Ovary (tissue), 10 donors: ENCODE measurements at places on chromosomes 5 and 9.

DNA sequence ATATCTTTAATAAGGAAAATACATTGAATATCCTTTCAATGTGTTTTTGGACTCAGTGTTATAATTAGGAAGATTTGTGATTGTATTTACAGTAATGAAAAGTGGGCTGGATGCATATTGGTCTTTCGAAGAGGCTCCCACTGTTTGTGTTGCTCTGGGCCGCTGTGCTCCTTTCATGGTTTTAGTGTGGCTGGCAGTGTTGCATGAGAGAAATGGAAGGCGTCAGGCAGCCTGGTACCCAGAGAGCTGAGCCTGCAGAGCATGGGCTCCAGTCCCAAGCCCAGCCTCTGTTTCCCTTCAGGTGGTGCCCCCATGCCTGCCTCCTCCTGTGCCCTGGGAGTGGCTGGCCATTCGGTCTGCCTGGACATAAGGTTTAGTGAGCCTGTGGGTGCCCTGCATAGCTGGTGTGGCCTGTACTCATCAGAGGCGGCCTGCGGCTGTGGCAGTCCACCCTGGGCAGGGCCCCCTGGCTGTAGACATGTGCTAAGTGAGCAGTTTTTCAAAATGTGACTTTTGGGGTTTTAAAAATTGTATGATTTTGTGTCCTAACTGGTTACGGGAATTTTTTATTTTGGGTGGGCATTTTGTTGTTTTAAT lies 27.4 kb upstream of the FAM120AOS start:
- no peak for DNase-seq

DNA sequence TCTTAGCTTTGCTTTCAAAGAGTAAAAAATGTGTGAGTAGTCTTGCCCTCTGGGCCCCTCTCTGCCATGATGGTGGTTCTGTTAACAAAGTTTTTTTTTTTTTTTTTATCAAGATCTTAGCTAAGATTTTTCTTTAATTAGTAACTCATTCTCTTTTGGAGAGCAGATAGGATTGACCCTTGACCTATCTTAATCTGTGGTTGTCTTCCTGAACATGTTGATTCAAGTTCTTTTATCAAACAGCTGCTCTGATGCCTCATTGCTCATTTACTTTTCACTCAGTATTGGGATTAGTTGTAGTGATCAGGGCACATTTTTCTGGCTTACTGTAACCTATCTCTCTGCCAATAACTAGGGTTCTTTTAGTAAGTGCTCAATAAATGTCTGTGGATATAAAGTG lies 106.3 kb downstream of the PCSK5 start:
- DNase-seq = no peak

GRCh38 chr5:171582849-171583248 lies 163.4 kb downstream of the FGF18 start:
- no peak for DNase-seq

DNA sequence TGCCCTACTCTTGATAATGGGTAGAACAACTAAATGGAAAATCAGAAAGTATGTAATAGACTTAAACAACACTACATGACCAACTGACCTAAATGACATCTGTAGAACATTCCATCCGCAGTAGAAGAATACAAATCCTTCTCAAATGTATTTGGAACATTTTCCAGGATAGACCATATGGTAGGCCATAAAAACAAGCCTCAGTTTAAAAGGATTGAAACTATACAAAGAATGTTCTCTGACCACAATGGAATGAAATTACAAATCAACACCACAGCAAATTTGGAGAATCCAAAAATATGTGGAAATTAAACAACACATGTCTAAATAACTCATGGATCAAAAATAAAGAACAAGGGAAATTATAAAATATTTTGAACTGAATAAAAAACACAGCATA lies 189.2 kb downstream of the NDUFS4 start:
- DNase-seq = no peak

DNA sequence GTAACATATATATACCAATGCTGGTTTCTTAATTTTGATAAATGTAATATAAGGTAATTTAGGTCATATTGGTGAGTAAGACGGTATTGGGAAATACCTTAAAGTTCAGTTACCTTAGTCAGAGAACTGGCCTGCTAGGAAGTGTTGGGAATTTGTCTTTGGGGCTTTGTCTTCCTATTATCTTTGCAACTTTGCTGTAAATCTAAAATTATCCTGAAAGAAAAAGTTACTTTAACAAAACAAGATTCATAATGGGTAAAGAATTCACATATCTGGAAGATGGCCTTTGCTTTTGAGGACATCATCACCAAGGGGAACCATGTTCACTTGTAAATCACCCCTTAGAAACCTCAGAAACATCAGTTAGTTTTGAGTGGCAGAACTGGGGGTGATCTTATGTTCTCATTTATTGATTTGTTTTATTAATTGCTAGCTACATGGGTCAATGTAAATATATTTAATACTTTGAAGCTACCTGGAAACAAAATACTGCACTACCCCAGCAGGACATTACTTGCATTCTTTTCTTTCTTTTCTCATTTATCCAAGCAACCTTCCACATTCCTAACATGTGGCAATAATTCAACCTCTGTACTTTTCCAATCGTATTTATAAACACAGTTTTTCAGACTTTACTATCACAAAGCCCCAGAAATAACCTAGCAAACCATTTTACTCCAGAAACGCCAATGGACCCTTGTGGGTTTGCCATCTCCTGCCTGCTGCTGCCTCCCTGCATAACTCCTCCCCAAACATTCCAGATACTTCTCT lies 41.4 kb downstream of the GLIS3 start:
- no peak for DNase-seq
